ENCODE measurements at places on chromosomes 3 and 15.

DNA sequence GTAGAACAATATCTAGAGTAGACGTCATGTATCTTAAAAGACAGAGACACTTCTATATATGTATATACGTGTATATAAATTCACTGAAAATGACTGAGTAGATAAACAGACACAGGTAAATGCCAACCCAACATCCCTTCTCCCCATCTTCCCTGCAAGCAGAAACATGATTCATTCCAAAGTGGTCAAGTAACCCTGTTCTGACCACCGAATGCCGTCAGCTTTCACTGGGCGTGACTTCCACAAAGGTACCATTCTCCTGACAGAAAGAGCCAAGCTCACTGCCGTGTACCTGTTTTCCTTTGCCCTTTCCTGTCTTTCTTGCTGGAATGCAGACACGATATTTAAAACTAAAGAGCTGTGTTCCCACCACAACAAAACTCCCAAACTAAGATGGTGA is 76.7 kb downstream of the TAFA4 start:
- no peak for DNase-seq

- DNase-seq: no peak
Measured at GRCh38 chr3:181618260-181618659, 93.5 kb upstream of the SOX2 start.

GRCh38 chr15:42704492-42704926 is 32.4 kb downstream of the CDAN1 start:
- peak; percentile 86 for DNase-seq

DNA sequence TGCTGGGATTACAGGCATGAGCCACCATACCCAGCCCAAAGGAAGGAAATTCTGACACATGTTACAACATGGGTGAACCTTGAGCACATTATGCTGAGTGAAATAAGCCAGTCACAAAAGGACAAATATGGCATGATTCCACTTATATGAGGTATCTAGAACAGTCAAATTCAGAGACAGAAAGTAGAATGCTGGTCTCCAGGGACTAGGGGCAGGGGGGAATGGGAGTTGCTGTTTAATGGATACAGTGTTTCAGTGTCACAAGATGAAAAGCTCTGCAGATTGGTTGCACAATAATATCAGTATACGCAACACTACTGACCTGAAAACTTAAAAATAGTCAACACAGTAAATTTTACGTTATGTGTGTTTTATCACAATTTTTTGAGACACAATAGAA is 4.1 kb downstream of the SPATA12 start:
- no peak for DNase-seq

- DNase-seq: no peak
Measured at GRCh38 chr3:123194552-123194951, 7.2 kb upstream of the SEC22A start.

GRCh38 chr3:104367000-104367399 is 999.7 kb upstream of the ALCAM start:
- no peak for DNase-seq

DNA sequence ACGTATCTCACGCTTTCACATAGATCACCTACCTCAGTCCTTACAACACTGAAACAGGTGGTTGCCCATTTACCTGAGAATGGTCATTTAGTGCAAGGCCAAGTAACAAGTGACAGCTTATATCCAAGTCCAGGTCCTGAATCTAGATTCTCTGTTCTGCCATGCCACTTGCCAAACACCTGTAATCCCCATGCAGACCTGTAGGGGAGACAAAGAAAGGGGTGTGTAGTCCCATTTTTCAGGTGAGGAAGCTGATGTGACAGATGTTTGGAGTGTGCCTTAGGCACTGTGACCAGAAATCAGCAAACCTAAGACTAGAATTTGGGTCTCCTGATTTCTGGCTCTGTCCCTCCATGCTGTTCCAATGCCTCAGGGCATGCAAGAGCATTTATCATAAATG is 12.7 kb downstream of the ZNF35 start:
- peak; percentile 30 for DNase-seq

DNA sequence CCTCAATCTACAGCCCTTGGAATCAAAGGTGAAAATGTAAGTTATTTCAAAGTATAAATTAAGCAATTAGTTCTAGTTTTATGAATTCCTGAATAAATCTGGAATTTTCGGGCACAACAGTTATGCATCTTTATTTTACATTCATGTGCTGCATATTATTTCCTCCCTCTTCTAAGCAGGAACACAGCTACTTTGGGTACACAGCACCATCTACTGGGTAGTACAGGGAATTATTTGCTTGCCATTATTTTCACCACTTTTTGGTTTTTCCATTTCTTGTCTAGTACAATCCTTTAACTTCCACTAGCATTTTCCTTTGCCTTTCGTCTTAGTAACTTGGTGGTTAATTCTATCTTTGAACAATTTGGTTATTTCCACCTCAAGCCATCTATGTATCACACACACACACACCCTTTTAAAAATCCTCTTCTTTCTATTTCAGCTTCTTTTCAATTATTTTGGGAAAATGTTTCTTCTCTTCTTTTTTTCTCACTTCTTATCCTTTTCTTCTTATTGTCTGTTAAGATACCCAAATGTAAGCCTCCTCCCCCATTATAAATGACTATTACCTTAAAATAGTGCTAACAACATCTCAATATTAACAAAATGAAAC is 451.0 kb downstream of the MFSD1 start:
- peak; percentile 30 for DNase-seq

GRCh38 chr3:190089711-190090110 is 31.0 kb downstream of the P3H2 start:
- no peak for DNase-seq

- DNase-seq: peak; percentile 31
Measured at GRCh38 chr3:167350245-167350862, 29.7 kb downstream of the ZBBX start.

DNA sequence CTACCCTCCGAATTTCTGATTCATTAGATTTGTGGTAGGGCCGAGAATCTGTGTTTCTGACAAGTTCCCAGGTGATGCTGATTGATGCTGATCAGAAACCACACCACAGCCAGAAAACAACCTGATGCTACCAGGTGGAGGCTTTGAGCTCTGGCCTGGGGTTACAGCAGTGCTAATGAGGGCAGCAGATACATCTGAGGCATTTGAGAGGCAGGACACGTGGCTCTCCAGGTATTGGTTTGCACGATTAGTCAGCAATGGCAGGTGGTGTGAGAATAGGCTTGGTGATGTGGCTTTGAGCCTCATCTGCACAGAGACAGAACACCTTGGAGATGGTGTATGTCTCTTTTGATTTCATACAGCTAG is 78.8 kb upstream of the THBS1 start:
- DNase-seq: no peak

GRCh38 chr3:64739971-64740631 is 52.3 kb upstream of the ADAMTS9 start:
- no peak for DNase-seq

DNA sequence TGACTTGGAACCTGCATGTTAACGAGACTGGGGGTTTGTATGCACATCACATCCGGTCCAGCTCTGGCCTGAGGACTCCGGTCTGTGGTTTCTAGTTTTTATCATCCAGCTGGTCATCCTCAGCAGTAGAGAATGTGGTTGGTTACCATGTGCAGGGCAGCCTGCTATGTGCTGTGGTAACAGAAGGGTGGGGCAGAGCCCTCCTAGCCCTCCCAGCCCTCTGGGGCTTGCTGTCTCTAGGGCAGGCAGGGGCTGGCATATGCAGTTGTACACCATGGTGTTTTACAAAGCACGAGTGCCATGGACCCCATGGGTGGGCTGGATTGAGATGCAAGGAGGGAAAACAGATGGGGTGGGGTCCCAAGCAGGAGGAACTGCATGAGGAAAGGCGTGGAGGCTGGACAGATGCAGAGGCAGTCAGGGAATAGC is 70.2 kb downstream of the APBA2 start:
- no peak for DNase-seq

- peak; percentile 82 for DNase-seq
Measured at GRCh38 chr3:151837057-151837456, 23.1 kb downstream of the AADAC start.

GRCh38 chr3:69324362-69325025 is 61.4 kb downstream of the FRMD4B start:
- DNase-seq: no peak

GRCh38 chr15:67812241-67812644 is 13.1 kb upstream of the SKOR1 start:
- DNase-seq: no peak

- DNase-seq: no peak
Measured at GRCh38 chr3:9399337-9399703, 1.9 kb downstream of the SETD5 start.

DNA sequence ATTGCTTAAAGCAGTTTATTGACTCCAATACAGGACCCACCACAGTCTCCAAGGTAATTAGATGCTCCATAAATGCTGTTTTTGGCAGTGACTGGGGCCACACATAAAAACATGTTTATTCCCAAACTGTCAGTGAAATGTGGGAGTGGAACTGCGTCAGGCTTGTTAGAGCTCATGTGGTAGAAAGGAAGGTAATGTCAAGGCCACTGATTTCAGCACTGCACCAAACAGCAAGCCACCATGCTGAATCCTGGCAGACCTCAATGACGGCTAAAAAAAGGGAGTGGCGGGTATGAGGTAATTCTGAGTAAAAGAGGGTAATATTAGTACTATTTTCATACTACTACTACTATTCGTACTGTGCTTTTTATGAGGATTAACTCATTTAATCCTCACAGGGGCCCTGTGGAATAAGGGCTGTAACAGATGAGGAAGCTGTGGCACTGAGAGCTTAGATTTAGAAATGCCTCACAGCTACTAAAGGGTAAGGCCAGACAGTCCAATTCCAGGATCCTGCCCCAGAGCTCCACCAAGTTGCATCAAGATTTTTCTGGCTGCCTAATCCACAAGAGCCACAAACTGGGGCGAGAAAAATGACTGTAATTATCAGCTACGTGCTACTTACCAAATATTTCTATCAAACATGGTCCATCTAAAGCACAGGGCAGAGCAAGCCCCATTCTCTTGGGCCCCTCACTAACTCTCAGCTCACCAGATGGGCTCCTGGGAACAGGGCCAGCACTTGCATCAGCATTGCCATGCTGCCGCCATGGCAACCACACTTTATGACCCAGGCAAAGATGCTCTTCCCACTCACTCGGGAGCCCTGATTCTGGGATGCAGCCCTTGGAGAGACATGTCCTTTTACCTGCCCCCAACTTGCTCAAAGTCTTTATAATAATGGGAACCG is 83.6 kb upstream of the SPATA12 start:
- no peak for DNase-seq

- no peak for DNase-seq
Measured at GRCh38 chr3:122074621-122075265, 19.6 kb downstream of the CD86 start.

GRCh38 chr15:90400759-90401314 is 12.8 kb downstream of the IQGAP1 start:
- peak; percentile 88 for DNase-seq

GRCh38 chr3:101512396-101512645 is 691 bp downstream of the SENP7 start:
- DNase-seq: no peak

- no peak for DNase-seq
Measured at GRCh38 chr15:63334821-63335220, 46.8 kb downstream of the CA12 start.

GRCh38 chr3:50160561-50160983 is 5.4 kb downstream of the SEMA3F start:
- DNase-seq: no peak

DNA sequence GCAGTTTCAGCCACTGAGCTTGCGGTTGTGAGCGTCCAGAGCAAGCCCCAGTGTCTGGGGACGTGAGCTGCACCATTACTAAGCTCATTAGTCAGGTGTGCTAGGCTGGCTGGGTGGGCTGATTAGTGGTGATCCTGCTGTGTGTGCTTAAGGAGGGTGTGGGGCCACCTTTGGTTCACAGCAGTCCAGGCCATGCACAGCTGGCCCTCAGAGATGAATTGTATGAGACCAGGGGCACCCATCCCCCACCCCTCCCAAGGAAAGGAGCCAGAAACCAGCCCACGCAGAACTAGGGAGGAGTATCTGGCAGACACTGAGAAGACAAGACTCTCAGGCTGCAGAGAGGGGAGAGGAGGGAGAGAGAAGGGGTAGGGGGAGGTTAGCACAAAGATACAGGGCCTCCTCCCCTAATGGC is 3.8 kb downstream of the TYRO3 start:
- DNase-seq: no peak

- no peak for DNase-seq
Measured at GRCh38 chr3:65905771-65906170, 132.9 kb downstream of the MAGI1 start.

DNA sequence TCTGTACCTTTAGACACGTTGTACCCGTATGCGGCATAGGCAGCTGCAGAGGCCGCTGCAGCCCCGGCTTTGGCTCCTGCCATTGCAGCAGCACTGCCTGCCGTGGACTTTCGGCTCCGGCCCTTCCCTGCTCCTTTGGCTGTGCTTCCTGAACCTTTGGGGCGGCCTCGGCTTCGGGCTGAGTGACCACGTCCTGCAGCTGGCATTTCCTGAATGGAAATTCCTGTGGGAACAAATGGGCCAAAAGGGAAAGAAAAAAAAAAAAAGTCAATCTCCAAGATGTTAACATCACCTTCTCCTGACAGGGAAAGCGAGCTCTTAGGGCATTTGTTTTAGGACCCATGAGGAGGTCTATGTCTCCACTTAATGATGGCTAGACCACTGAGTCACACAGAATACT is 29.6 kb downstream of the CHAC1 start:
- no peak for DNase-seq

Data from T47D (cell line).